ENCODE measurements at places on chromosomes 3 and 15. TPM values are rescaled to one million over a fixed set of nuclear protein-coding genes. Genes with fewer than 3 reads are reported as not detected.

Gene SH3BP5
- total RNA-seq: 30.8 TPM

Gene HYKK
- total RNA-seq: 5.8 TPM

Gene GRK7
- total RNA-seq: not detected

Gene GOLGA6A
- total RNA-seq: 0.46 TPM

Gene FHIT
- total RNA-seq: 3.8 TPM
